ENCODE measurements at places on chromosomes 3 and 15.

DNA sequence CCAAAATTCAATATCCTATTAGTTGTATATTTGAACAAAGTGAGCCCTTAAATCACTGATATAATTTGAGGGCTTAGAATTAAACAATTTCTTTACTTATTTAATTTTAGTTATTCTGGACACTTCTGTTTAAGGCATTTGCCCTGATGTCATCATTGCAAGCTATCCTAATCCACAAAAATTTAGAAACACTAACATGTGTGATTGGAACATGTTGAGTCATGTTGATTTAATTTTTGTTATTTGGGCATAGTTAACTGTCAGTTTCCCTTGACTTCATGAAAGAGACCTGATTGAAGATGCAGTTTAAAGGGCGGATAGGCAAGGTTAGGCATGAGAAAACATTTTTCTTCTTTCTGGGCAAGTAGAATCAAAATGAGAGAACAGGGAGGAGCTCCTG is 682.6 kb downstream of the ROBO1 start:
- no peak for DNase-seq

DNA sequence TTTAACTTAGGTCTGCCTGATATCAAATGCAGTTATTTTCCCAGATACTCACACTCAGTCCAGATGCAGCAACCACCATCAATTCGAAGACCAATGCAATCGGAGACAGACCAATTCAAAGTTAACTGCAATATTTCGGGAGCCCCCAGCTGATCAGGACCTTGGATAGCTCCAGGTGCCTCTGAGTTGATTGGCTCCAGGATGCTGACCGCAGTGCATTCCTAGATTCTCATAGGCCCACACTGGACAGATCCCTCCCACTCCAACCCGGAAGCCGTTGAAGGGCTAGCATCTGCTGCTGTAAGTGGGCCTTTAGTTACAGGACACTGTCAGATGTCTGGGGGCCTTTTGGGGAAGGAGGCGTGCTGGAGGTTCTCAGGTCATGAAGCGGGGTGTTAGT is 89.5 kb upstream of the ATP2B2 start:
- peak; percentile 81 for DNase-seq

GRCh38 chr3:12442654-12443501 is 41.4 kb upstream of the TSEN2 start:
- no peak for DNase-seq

DNA sequence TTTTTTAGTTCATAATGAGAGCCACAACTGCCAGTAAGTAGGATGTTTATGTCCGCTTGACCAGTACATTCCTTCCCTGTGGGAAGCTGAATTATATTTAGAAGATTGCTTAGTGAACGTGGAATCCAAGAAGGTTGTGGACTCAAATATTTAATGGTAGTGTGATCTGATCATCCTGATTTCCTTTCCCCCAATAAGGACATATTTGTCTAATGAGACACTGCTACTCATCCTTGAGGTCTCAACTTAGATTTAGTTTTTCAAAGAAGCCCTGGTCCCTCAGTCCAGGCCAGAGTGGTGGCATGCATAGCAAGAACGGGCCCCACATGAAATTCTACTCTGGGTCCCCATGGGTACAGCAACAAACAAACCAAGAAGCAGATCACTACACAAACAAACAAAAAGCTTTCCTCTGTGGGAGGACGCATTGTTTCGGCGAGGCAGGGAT is 60.8 kb downstream of the USP13 start:
- no peak for DNase-seq

DNA sequence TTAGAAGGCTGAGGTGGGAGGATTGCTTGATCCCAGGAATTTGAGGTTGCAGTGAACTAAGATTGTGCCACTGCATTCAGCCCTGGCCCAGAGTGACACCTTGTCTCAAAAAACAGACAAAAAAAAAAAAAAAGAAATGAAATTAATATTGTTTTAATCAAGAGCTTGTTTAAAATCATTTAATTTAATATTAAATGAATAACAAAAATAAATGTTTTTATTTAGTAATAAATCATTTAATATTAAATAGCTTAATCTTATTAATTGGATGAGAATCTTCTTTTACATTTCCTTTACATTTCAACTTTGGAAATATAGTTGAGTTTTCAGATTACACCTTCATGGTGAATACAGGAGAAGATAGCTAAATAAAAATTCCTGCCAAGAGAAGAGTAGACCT is 29.7 kb downstream of the TNIK start:
- DNase-seq, result no peak

DNA sequence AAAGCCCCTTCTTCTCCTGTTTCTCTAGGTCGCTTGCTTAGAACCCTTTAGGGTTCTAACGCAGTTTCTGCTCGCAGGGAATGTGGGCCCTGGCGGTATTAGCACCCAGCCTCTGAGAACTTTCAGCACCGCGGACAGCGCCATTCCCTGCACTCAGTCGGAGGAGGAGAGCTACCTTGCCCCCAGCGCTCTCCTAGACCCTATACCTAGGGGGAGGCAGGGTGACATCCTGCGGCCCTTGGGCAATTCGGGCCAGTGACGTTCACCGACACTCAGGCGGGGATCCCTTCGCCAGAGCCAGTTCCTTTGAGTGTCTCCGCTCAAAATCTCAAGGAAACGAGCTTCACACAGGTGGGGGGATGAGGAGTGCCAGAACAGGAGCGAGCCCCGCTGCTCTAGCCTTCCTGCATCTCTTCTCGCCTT is 1.3 kb downstream of the SLC7A14 start:
- DNase-seq, result peak; percentile 70

GRCh38 chr3:78919021-78919755 is 848.6 kb downstream of the ROBO1 start:
- DNase-seq, result no peak

GRCh38 chr15:88874275-88874674 is 21.1 kb downstream of the HAPLN3 start:
- DNase-seq, result no peak

GRCh38 chr3:151084893-151085226 is 604 bp upstream of the MED12L start:
- no peak for DNase-seq

All from renal cortex interstitium (tissue), 15 donors.